Neural progenitor cell (in vitro differentiated cells): ENCODE measurements at places on chromosomes 5 and 9.
A peak's percentile ranks its signal among the peaks of the same experiment; 100 is the strongest.

- H3K4me1 ChIP-seq = no peaks in the 10 kb centered on the region
- peaks cover 5% of the 10 kb centered on the region for H3K36me3 ChIP-seq
- H3K27me3 ChIP-seq = no peaks in the 10 kb centered on the region
- no peak overlapping the region for H3K4me3 ChIP-seq
- DNase-seq = no peak
Measured at GRCh38 chr5:101393795-101394450, 490.8 kb upstream of the ST8SIA4 start.

GRCh38 chr9:94199776-94200175, 59.3 kb upstream of the ZNF169 start:
- H3K4me3 ChIP-seq = no peak overlapping the region
- H3K27me3 ChIP-seq = no peaks in the 10 kb centered on the region
- DNase-seq = no peak

DNA sequence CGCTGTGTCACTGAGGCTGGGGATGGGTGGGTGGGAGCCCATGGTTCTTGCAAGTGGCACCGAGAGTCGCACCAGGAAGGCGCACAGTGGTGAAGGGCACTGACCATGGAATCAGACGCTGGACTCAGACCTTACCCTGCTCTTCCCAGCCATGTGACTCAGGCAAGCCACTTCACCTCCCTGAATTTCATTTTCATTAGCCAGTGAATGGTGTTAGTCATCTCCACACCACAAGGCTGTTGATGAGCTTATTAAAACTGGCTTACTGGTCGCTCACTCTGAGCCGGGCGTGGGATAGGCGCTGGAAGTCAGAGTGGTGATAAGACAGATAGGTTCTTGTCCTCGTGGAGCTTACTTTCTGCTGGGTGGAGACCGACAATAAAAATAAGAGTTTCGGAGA, 25.1 kb downstream of the FGF18 start:
- no peak overlapping the region for H3K27ac ChIP-seq
- peaks cover 6% of the 10 kb centered on the region for H3K4me1 ChIP-seq
- H3K36me3 ChIP-seq = no peaks in the 10 kb centered on the region
- peaks cover 10% of the 10 kb centered on the region for H3K27me3 ChIP-seq
- no peak overlapping the region for H3K4me3 ChIP-seq
- no peak for DNase-seq

- H3K27ac ChIP-seq = no peak overlapping the region
- no peaks in the 10 kb centered on the region for H3K4me1 ChIP-seq
- H3K27me3 ChIP-seq = no peaks in the 10 kb centered on the region
- no peak overlapping the region for H3K4me3 ChIP-seq
Measured at GRCh38 chr9:86979657-86980056, 32.4 kb upstream of the GAS1 start.

- DNase-seq = no peak
- no peak overlapping the region for H3K27ac ChIP-seq
- peaks cover 6% of the 10 kb centered on the region for H3K4me1 ChIP-seq
- H3K36me3 ChIP-seq = no peaks in the 10 kb centered on the region
Measured at GRCh38 chr9:21996858-21997257, 2.3 kb downstream of the CDKN2B-AS1 start.

GRCh38 chr5:119341452-119342349, 14.1 kb upstream of the TNFAIP8 start:
- no peaks in the 10 kb centered on the region for H3K27me3 ChIP-seq
- peaks cover under 1% of the 10 kb centered on the region for H3K4me1 ChIP-seq
- H3K4me3 ChIP-seq = no peak overlapping the region
- no peak for DNase-seq
- no peak overlapping the region for H3K27ac ChIP-seq
- no peaks in the 10 kb centered on the region for H3K36me3 ChIP-seq

GRCh38 chr5:175460126-175460525, 16.1 kb upstream of the DRD1 start:
- no peak overlapping the region for H3K27ac ChIP-seq
- H3K27me3 ChIP-seq = no peaks in the 10 kb centered on the region
- no peaks in the 10 kb centered on the region for H3K4me1 ChIP-seq

- no peak overlapping the region for H3K27ac ChIP-seq
- DNase-seq = no peak
- H3K36me3 ChIP-seq = no peaks in the 10 kb centered on the region
- no peak overlapping the region for H3K4me3 ChIP-seq
- no peaks in the 10 kb centered on the region for H3K4me1 ChIP-seq
Measured at GRCh38 chr9:134475011-134475790, 148.9 kb downstream of the RXRA start.

DNA sequence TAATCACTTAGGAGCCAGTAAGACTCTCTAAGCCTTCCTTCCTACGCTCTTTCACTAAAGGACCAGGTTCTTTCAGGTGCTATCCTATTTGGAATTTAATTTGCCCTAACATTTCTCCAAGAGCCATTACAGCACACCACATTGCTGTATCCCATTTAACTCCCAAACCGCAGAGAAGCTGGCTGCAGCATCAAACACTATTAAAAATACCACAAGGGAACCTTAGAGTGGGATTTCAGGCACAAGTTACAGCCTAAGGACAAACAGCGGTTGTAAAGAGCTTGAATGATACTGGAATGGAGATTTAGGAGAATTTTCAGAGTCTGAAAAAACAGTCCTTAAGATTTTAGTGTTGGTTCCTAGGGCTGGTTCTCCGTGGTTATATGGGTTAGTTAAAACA, 566.4 kb downstream of the RAB3C start:
- no peaks in the 10 kb centered on the region for H3K36me3 ChIP-seq
- DNase-seq = no peak
- H3K27me3 ChIP-seq = no peaks in the 10 kb centered on the region
- no peak overlapping the region for H3K27ac ChIP-seq

DNA sequence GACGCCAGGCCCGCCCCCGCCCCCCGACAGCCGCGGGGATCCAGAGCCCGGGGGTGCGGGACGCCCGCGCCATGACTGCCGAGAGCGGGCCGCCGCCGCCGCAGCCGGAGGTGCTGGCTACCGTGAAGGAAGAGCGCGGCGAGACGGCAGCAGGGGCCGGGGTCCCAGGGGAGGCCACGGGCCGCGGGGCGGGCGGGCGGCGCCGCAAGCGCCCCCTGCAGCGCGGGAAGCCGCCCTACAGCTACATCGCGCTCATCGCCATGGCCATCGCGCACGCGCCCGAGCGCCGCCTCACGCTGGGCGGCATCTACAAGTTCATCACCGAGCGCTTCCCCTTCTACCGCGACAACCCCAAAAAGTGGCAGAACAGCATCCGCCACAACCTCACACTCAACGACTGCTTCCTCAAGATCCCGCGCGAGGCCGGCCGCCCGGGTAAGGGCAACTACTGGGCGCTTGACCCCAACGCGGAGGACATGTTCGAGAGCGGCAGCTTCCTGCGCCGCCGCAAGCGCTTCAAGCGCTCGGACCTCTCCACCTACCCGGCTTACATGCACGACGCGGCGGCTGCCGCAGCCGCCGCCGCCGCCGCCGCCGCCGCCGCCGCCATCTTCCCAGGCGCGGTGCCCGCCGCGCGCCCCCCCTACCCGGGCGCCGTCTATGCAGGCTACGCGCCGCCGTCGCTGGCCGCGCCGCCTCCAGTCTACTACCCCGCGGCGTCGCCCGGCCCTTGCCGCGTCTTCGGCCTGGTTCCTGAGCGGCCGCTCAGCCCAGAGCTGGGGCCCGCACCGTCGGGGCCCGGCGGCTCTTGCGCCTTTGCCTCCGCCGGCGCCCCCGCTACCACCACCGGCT, 1.0 kb downstream of the FOXE1 start:
- peaks cover 22% of the 10 kb centered on the region for H3K4me1 ChIP-seq
- peaks cover 100% of the 10 kb centered on the region for H3K27me3 ChIP-seq
- no peak overlapping the region for H3K27ac ChIP-seq
- no peaks in the 10 kb centered on the region for H3K36me3 ChIP-seq
- peak; percentile 66 for DNase-seq

GRCh38 chr9:33129251-33129885, 37.8 kb downstream of the B4GALT1 start:
- H3K4me3 ChIP-seq = no peak overlapping the region
- no peaks in the 10 kb centered on the region for H3K36me3 ChIP-seq
- H3K4me1 ChIP-seq = peaks cover 13% of the 10 kb centered on the region
- no peak for DNase-seq
- no peak overlapping the region for H3K27ac ChIP-seq

DNA sequence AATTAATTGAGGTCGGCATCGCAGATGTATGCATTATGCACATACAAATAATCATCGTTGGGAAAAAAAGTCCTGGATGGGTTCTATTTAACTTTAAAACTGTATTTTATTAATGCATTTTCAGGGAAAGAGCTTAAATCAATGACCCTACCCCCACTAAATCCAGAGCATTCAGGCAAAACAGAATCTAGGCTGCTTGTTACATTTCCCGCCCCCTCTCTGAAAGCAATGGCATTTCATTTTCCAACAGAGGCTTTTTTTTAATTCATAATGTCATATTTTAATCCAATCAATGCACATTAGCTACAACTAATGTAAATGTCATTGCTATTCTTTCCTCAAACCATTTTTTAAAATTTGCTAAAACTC, 117.4 kb upstream of the GRIA1 start:
- no peak overlapping the region for H3K27ac ChIP-seq
- no peaks in the 10 kb centered on the region for H3K27me3 ChIP-seq
- DNase-seq = no peak
- no peaks in the 10 kb centered on the region for H3K36me3 ChIP-seq
- H3K4me3 ChIP-seq = no peak overlapping the region
- no peaks in the 10 kb centered on the region for H3K4me1 ChIP-seq
